Activated T-cell treated with anti-CD3 and anti-CD28 coated beads for 4 hours (primary cell): ENCODE measurements at places on chromosomes 2 and 18.

DNA sequence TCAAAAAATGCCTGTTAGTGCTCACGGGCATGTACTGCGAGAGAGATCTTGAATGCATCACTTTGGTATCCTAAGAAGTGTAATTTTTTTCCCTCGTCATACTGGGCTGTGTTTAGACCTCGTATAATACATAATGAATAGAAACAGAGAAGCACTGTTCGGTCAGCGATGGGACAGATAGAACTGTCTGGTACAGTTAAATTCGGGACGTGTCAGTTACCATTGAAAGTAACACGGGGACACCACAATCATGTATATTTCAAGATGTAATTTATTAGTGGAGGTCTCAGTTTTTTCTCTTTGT, 1.8 kb downstream of the PKP4 start:
- DNase-seq = no peak

- no peak for DNase-seq
Measured at GRCh38 chr18:2826581-2826980, 20.2 kb upstream of the EMILIN2 start.

DNA sequence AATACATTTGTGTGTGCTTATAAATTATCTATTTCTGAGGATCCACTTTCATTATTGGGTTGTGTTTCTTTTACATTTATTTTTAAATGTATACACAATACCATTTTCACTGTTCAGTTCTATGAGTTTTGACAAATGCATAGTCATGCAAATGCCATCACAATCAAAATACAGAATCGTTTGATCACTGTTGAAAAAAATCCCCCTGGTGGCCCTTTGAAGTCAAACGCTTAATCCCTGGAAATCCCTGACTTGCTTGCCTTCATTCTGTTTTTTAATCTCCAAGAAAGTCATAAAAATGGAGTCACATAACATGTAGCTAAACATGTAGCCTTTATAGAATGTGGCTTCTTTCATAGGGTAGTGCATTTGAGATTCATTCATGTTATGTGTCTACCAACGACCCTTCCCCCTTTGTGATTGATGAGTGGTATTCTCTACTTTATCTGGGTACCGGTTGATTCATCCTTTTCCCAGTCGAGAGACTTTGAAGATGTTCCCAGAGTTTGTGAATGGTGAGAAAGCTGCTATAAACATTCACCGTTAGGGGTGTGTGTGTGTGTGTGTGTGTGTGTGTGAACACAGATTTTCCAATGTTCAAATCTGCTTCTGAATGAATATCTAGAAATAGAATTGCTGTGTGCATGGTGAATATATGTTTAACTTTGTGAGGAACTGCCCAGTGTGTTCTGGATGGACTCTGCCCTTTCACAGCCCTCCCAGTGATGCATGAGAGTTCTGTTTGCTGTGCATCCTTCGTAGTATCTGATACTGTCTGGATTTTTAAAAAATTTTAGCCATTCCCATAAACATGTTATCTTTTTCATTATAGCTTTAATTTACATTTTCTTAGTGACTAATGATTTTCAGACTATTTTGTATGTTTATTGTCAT, 173.6 kb downstream of the GALR1 start:
- no peak for DNase-seq

GRCh38 chr2:162967811-162968210, 129.2 kb upstream of the KCNH7 start:
- no peak for DNase-seq

GRCh38 chr2:26898480-26899078, 50.6 kb downstream of the DPYSL5 start:
- DNase-seq = no peak

GRCh38 chr2:3664925-3665324, 6.9 kb downstream of the ALLC start:
- no peak for DNase-seq

GRCh38 chr18:74546751-74547530, 12.6 kb downstream of the CNDP1 start:
- no peak for DNase-seq

DNA sequence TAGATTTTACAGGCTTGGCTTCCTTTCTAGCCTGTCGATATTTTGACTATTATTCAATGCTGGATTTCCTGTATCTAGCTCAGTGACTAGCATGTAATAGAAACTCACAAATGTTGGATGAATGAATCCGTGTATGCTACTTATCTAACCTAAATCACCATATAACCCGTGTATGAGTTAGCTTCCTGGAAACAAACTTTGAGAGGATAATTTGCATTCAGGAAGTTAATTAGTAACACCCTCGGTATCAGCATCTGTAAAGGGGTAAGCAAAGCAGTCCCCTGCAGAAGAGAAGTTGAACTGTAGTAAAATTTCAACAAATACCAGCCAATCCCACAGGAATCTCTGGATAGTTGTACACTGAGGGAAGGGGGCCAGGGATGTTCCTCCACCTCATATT, 269.4 kb upstream of the LRATD1 start:
- no peak for DNase-seq

DNA sequence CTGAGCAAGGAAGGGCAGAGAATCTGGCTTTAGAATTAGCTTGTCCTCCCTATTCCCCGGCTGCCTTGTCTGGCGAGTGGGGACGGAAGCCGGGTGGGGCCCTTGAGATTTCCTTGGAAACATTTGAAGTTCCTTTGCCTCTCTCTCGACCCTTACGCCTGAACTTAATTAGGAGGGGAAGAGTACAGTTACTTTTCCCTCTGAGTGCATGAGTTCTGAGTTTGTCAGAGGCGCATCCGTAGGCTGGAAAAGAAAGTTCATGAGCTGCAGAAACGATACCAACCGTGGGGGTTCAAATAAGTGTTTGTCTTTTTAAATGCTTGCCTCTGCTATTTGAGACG, 468 bp downstream of the PIKFYVE start:
- no peak for DNase-seq

DNA sequence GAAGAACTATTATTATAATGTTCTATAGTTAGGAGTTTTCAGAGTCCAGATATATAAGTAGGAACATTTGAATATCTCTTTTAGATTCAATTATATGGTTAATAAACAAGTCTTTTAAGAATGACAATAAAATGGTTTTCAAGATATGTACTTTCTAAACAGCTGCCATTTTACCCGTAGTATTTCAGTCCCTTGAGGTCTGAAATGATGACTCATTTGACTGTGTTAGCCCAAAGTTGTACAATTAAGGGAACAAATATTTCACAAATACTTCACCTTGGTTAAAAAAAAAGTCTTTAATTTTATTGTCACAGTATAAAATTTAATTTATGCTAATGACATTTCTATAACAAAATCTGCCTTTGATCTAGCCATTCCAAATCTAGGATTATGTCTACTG, 91.6 kb upstream of the TANK start:
- DNase-seq = no peak

- DNase-seq = no peak
Measured at GRCh38 chr2:227428731-227429285, 41.1 kb upstream of the SCYGR1 start.

DNA sequence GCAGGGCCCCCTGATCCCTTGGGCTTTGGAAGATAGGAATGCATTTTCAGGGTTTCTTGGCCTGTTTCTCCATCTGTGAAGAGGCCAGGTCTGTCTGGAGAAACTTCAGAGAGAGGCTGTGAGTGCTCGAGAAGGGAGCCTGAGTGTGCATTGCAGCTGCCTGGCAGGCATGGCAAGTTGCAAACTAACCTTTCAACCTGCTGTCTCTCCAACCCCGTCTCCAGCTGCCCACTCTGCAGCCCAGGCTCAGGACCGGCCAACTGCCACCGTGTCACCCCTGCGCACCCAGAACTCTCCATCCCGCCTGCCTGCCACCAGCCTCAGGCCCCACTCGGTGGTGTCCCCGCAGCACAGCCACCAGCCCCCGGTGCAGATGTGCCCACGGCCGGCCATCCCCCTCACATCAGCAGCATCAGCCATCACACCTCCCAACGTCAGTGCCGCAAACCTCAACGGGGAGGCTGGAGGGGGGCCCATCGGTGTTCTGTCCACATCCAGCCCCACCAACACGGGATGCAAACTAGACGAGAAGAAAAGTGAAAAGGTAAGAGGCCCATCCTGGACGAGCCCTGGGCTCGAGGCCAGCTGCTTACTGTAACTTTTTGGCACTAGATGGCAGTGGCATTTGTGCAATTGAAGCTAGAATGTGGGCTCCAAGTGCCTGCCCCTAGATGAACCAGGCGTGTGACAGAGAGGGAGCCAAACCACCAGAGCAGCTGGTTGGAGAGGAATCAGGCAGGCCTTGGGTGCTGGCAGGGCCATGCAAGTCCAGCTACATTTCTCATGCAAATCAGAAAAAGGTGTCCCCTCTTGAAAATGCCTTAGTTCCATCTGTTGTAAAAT, 164.6 kb downstream of the SEPTIN10 start:
- no peak for DNase-seq

- no peak for DNase-seq
Measured at GRCh38 chr18:32974421-32975162, 201.8 kb upstream of the KLHL14 start.

DNA sequence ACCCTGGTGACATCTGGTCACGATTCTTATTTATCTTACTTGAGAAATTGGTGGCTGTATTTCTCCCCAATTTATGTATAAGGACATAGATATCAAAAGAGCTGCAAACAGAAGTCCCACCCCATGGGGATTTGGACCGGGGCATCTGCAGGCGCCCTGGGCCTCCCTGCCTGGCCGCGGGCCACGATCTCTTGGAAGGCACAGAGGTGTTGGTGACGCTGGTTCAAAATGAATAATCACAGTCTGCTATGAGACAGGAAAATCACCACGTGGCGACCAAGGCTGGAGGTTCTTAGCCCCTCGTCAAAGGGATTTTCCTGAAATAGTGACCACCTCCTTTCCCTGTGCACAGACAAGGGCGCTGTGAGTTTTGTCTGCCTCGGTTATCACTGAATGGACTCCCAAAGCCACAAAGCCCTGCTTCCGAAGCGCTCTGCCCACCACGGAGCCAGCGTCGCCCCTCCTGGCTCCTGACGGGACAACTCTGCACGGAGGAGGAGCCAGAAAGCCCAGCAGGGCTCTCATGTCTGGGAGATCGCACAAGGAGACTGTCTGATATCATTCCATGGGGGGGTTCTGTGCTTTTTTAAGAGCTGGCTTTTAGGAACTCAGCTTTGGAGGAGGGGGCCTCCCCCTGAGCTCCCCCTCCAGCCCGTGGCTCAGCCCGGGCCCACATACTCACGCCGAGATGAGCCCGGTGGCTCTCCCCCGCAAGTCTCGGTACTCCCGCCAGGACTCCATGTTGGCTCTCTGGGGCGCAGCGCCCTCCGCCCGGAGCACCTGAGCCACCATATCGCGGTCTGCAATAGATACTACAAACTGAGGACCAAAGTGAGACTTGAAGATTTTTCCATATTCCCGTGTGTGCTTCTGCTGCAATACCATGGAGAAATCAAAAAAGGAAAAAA, 14.6 kb downstream of the CYP27C1 start:
- DNase-seq = no peak

- no peak for DNase-seq
Measured at GRCh38 chr2:11281186-11281585, 63.2 kb downstream of the ROCK2 start.

- DNase-seq = no peak
Measured at GRCh38 chr2:138209009-138209408, 244.7 kb downstream of the HNMT start.

GRCh38 chr2:226045080-226045479, 645.6 kb downstream of the NYAP2 start:
- no peak for DNase-seq

DNA sequence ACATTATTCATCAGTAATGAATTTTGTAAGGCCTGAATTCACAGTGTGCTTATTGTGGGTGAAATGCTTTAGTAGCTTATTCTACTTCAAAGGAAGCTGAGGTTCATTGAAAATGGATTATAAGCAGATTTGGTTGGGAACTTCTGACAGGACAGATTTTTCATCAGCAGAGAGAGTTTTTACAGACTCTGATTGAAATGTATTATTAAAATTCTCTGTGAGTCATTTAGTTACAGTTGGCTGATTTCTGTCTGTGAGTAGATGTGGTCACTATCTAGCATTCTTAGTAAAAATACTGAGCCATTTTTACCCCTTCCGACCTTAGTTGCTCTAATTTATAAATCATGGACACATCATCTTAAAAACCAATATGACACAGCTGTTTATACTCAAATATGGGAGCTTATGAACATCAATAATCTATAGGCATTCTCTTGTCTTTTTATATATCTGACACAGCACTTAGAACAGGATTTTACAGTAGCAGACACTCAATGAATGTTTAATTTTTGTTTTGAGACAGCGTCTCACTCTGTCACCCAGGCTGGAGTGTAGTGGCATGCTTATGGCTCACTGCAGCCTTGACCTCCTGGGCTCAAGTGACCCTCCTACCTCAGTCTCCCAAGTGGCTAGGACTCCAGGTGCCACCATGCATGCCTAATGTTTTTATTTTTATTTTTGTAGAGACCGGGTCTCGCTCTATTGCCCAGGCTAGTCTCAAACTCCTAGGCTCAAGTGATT, 239.6 kb downstream of the BABAM2 start:
- no peak for DNase-seq

- DNase-seq = no peak
Measured at GRCh38 chr2:154264024-154264423, 392.3 kb downstream of the GALNT13 start.

- DNase-seq = no peak
Measured at GRCh38 chr2:174796319-174796771, 32.1 kb upstream of the CHRNA1 start.

GRCh38 chr2:217853301-217853881, 149.4 kb downstream of the TNS1 start:
- no peak for DNase-seq

DNA sequence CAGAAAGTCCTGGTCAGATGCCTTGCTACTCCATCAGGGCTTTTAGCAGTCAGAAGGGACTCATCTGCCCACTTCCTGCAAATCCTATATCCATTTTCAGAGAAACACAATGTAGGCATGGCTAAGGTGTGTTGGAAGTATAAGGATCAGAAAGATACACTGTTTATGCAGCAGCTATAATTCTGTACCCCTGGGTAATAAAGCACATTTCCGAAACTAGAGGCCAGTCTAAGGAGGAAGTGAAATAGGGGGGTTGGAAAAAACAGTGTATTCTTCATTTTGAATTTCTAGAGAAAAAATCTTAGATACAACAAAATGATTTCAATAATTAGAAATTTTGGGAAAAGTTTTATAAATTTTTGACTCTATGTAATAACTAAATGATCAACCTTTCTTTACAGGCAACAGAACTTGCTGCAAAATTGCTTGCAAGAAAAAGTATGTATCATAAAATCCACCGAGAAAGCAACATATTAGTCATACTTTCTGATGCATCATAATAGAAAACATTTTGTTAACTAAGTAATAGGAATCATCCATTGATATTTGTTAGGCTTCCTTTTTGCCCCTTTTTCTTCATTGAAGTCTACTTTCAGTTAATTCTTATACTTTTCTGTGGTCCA, 47.4 kb downstream of the FSIP2 start:
- no peak for DNase-seq
